Tongue (tissue), 3 donors: ENCODE measurements at places on chromosomes 12 and 14. TPM values are rescaled to one million over a fixed set of nuclear protein-coding genes. Genes with fewer than 3 reads are reported as not detected.

DNA sequence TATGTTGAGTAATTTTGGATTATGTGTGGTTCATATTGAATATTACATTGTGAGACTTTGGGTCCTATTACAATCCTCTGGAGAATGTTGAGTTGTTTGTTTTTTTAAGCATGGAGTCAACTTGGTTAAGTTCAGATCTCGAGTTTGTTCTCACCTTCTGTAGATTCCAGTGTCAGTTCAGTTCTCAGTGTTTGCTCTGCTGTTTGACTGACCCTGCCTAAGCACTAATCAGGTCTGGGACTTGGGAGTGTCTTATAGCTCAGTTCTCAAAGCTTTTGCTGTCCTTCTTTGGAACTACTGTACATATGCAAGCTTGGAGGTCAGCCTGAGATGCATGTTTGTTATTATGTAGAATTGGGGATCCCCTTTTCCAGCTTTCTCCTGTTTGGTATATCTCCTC lies 63.1 kb downstream of the DIP2B start:
- peak; percentile 20 for DNase-seq

- peak; percentile 12 for DNase-seq
Observed at GRCh38 chr14:98162856-98163805, 1108.9 kb downstream of the BCL11B start.

DNA sequence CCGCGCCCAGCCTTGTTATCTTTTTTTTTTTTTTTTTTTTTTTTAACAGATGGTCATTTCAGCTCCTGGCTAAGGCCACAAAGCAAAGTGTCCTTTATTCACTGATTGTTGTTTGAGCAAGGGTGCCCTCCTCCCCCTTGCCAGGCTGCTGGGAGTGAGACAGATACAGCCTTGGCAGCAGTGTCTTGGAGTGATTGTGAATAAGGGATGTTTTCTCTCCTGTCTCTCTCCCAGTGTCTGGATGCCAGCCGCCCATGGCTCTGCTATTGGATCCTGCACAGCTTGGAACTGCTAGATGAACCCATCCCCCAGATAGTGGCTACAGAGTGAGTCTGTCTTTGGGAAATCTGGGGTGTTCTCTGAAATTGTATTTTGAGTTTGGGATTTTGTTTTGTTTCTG lies 28.7 kb downstream of the FNTB start:
- no peak for DNase-seq

GRCh38 chr12:110107369-110108281 lies 16.5 kb upstream of the IFT81 start:
- peak; percentile 36 for DNase-seq

DNA sequence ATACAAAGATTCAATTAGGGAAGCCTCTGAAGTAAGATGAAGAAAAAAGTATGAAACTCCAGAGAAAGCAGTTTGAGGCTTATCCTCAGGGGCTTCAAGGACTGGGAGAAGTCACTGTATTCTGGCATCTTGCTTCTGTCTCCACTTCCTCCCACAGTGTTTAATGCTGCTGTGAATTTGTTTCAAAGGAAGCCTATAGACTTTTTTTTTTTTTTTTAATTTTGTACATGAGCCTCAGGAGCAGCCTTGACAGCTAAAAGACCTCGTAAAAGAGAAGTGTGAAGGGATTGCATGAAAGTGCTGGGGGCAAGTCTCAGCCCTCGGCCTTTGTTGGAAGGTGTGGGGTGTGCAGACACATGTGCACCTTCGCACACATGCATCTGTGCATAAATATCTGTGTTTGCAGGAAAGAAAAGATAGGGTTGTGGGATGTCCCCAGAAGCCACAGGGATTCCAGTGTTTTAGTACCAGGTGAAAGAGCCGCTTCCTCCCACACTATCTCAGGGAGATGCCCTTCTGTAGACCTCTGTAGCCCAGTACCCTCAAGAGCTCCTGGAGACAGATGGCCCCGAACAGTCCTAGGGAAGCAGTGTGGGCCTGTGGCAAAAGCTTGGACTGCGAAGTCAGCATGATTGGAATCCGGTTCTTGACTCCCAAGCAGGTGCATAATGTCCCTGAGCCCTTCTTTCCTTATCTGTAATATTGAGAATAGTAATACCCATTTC lies 193.5 kb upstream of the BCL2L14 start:
- no peak for DNase-seq

The ACOT2 gene
- 45.7 TPM for total RNA-seq
